Heart left ventricle (tissue), 16 donors: ENCODE measurements at places on chromosomes 7 and 10. TPM values are rescaled to one million over a fixed set of nuclear protein-coding genes. Genes with fewer than 3 reads are reported as not detected.

- no peak for DNase-seq
These were observed 225.2 kb downstream of the XPNPEP1 start for GRCh38 chr10:109698086-109698485.

DNA sequence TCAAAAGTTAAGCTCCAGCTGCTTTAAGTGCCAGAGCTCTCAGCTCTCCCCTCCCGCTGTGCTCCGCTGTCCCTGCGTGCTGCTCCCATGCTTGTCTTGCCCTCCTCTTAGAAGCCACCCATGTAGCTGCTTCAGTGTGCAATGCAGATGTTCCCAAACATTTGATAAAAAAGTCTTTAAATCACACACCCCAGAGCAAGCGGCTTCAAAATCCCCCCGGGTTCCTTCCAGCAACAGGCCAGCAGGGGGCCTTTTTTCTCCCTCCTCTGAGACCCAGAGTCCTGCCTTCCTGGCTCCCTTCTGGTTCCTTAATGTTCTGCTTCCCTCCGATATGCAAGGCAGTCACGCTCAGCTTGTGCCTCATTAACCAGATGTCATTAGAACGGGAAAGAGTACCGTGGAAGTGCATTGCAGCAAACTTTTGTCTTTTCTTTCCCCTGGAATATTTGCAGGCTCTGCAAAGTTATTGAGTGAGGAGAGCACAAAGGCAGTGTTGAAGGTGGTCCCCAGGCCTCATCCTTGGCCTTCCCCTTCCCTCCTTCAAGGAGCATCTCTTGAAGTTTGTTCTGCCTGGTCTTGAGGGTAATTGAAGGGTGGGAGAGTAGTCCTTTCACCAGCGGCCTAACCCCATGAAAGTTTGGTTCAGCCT is 25.5 kb downstream of the LDB3 start:
- DNase-seq = no peak

DNA sequence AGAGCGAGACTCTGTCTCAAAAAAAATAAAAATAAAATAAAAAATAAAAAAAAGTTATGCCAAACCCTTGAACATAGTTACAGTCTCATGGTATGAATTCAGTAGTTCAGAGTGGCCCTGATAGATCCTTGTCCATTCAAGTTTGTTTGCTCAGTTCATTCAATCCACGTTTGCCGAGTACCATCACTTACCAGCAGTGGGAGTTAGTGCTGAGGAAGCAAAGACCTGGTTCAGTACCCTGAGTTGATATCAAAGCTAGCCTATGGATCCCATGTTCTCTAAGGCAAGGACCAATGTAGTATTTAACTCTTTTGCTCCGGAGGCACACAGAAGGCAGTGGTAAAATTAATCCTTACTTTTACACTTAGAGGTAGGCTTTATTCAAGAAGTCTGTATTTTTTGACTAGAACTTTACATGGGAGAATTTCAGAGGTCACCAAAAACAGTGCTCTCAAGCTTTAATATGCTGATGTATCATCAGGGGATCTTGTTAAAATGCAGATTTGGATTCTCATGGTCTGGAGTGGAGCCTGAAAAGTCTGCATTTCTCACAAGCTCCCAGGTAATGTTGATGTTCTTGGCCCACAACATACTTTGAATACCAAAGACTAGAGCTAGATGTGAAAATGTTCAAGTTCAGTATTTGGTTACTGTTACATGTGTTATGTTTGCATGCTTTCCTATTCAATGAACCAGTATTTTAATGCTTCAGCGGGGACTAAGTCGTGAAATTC is 38.1 kb upstream of the HBP1 start:
- DNase-seq = no peak

GRCh38 chr7:117133125-117133524 is 179.8 kb downstream of the ST7 start:
- DNase-seq = no peak

GRCh38 chr7:78111386-78111785 is 312.8 kb downstream of the PHTF2 start:
- DNase-seq = no peak

DNA sequence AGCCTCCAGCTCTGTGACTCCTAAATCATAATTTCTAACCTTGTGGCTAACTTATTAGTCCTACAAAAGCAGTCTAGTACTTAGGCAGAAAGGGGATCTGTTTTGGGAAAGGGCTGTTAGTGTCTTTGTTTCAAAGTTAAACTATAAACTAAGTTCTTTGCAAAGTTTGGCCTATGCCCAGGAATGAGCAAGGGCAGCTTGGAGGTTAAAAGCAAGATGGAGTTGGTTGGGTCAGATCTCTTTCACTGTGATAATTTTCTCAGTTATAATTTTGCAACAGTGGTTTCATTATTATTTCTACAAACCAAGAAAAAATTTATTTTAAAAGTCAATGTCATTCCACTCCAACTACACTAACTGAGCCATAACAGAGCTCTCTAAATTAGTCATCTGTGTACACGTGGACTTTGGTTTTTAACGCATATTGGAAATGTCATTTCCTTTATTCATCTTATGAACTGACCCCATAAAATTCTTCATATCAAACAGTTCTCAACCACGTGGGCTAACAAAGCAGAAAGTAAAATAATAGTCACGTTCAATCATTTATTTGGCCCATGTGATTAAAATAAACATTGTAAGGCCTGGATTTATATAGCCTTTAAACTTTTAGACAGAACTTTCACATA is 143.2 kb upstream of the C7orf33 start:
- no peak for DNase-seq

GRCh38 chr10:47379901-47380300 is 4.2 kb downstream of the ZNF488 start:
- DNase-seq = no peak

DNA sequence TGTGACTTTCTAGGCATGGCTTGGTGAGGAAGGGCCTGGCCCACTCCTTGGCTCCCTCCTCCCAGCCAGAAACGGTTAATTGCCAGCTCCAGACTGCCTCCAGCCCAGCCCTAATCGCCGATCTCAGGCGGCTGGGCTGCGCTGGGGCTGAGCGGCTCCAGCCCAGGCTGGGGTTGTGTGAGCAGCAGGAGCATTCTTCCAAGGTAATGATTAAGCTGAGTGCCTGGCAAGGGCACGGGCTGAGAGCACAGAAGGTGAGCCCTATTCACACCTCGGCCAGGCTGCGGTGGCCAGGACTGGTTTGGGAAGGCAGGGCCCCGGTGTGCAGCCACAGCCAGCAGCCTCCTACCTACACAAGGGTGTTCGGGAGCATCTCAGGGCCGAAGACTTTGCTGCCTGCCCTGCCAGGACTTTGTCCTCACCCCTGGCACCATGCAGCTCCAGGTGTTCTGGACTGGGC is at the start of gene TMEM72:
TSS of gene TMEM72 (plus strand) at position 257 of the 460 bp plus-strand sequence. CDS start at position 433, 176 bp downstream.
- no peak for DNase-seq

Gene SKIDA1
- 0.61 TPM for polyA plus RNA-seq

Gene NPY4R2
- not detected for polyA plus RNA-seq

Gene VGF
- polyA plus RNA-seq = not detected

Gene RNLS
- 6.6 TPM for polyA plus RNA-seq
